Stimulated activated CD8-positive, alpha-beta memory T cell treated with anti-CD3 and anti-CD28 coated beads, Interleukin-4, amount 100 ng/mL, for 1 hour (primary cell): ENCODE measurements at places on chromosomes 3 and 15.

DNA sequence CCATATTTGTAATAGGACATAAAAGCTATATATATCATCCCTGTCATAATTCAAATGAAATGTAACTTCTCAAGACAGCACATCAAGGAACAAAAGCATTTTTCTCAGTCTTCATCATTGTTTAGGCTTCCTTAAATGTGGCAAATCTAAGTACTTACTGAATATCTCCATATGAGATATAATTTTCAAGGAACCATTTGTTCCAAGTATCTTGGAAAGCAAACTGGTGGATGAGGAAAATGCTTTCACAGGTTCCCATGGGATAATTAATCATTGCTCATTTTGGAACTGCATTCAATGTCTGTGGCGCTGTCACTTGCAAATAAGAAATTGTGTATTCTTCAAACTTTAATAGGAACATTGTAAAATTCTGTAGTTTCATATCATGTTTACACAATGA, 52.6 kb upstream of the ZNF385D start:
- no peak for DNase-seq

- no peak for DNase-seq
These were observed 2.5 kb upstream of the ETFA start for GRCh38 chr15:76313731-76314130.

- no peak for DNase-seq
These were observed 696.9 kb downstream of the ZNF385D start for GRCh38 chr3:21054064-21054463.

DNA sequence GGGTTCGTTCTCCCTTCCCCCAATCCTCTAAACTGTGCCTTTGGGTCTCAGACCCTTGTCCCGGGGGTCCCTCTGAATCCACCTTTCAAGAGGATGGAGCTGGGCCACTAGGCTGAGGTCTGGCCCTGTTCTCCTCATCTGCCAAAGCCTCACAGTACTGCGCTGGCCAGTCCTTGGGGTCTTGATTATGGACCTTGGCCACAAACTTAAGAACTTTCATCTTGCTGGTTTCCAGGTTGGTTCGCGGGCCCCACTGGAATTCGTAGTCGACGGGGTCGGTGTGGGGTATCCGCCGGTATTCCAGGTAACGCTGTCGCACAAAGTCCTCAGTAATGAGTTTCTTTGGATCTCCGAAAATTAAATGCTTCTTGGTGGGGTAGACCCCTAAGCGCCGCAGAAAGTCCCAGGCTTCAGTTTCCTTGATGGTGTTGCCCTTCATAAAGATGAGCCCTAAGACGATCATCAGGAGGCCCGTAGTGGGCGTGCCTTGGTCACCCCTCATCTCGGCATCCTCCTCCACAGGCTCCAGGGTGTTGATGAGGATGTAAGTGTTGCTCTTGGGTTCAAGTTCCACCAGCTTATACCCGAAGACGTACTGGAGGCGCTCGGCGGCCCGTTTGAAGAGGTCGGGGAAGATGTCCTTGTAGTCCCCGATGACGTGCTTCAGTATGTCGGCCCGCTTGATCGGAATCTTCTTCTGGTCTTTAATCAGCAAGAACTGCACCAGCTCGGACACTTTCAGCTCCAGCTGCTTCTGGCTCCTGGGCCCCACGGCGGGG, 727 bp downstream of the NSMCE3 start:
- DNase-seq = peak; percentile 9

DNA sequence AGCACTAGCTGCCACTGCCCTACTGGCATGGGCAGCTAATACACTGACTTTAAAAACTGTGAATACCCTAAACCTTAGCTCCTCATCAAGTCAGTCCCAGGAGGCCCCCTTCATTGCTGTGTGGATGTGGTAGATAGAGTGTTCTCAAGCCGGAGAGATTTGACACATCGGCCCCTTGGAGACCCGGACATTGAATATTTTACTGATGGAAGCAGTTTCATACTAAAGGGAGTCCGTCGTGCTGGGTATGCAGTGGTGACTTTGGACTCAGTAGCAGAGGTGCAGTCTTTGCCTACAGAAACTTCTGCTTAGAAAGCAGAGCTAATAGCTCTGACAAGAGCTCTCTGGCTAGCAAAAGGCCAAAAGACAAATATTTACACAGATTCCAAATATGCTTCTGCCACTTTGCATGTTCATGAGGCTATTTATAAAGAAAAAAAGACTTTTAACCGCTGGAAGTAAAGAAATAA, 17.5 kb downstream of the CCR4 start:
- no peak for DNase-seq

DNA sequence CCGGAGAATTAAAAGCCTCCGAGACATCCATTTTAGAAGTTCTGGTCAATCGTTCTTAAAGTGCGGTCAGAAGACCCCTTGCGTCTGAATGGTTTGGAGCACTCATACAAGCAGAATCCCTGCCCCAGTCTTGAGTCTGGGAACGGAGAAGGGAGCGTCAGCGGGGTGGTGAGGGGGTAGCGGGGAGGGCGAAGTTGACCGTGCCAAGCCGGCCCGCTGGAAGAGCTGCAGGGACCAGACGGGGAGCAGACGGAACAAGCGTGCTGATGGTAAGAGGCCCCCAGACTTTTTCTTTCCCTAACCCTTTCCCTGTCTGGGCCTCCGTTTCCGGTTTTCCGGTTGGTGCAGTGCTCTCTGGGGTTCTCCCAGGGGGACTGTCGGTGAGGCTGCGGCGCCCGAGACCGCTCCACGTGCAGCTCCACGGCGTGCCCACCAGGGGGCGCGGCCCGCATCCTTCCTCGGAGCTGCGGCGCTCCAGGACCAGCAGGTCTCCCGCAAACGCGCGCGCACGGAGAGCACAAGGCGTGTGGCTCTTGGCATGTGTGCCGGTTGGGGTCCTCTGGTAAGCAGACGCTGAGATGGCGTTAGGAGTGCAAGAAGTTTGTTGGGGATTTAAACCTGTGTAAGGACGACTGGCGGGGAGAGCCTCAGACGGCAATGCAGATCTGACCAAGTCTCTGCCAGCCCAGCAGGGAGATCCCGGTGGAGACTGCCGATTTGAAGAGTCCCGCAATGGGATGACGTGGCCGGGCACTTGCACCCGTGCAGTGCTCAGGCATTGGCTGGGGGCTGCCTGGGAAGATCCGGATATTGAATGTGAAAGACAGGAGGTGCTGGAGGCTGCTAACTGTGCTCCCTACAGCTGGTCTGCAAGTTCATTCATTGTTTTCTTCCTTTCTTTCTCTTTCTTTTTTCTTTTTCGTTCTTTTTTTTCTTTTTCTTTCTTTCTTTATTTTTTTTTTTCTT, 19.2 kb upstream of the CORO2B start:
- DNase-seq = peak; percentile 49

DNA sequence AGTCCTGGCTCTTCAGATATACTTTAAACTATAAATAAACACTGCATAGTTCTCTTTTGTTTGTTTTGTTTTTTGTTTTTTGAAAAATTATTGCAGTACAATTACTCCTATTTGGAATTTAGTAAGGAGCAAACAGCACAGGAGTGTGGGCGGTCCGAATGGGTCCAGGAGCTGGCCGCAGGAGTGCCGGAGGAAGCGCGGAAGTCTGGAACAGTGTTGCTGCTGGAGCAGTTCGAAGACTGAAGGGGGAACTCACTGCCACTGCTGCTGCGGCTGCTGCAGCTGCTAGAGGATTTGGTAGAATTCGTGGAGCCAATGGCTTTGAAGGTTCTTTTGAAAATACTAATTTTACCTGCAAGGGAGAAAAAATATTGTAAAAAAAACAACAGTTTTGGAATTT, 329.9 kb downstream of the ZNF385D start:
- DNase-seq = no peak

GRCh38 chr3:9141928-9142289, 107.5 kb downstream of the SRGAP3 start:
- DNase-seq = no peak

DNA sequence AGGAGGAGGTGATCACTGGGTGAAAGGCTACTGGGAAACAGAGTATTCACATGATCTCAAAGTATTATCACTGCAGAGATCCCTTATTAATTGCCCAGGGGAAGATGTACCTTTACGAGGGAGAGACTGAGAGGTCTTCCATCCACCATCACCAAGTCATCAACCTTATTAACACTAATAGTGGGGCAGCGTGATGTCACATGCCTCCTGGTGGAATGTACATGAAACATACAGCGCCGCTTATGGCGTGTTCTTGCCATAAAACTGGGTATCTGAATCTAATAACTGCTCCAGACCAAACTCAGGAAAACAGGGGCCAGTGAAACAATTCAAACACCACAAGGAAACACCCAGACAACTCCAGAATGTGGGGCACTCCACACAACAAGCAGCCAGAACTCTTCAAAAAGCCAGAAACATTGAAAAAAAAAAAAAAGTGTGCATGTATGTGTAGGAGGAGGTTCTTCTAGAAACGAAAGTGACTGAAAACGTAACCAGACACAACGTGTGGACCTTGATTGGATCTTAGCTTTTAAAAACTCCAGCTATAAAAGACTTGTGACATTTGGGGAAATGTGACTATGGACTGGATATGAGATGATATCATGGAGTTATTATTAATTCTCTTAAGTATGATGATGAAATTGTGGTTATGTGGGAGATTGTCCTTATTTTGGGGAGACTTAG, 4.6 kb downstream of the STIMATE start:
- DNase-seq = no peak
